ENCODE measurements at places on chromosomes 2 and 18. TPM values are rescaled to one million over a fixed set of nuclear protein-coding genes. Genes with fewer than 3 reads are reported as not detected.

TSPYL6 gene
- total RNA-seq: not detected

- no peak overlapping the region for H3K4me3 ChIP-seq
- H3K36me3 ChIP-seq: no peaks in the 10 kb centered on the region
- H3K27ac ChIP-seq: no peak overlapping the region
- no peaks in the 10 kb centered on the region for H3K4me1 ChIP-seq
- no peak for DNase-seq
These were observed 115.6 kb upstream of the CYP1B1 start for GRCh38 chr2:38191516-38191915.

DNA sequence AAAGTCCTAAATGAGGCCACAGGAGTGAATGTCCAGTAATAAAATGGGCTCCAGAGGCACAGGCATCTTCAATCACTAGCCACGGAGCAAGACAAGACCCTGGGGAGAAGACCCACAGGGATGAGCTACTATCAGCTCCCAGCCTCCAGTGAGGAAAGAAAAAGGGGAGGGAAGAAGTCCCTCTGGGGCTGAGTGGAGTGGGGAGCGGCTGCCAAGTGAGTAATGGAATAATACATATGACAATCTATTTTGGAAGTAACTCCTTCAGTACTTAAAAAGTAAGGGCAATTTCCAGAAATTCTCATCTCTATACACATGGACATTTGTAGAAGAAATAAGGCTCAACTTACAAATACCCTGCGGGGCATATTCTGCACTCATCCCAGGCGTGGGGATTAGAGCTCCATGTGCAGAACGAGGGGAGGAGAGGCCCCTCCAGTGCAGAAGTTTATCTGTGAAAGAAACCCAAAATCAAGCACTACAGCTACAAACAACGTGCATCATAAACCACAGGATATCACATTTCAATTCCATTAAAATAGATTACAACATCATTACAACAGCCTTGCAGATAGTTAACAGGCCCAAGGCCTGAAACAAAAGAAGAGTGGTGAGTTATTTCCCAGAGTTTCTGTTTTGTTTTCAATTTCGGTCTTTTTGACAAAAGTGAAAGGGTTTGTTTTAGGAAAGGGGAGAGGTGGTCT, 84.9 kb downstream of the BCL11A start:
- no peaks in the 10 kb centered on the region for H3K36me3 ChIP-seq
- DNase-seq: no peak
- no peaks in the 10 kb centered on the region for H3K27me3 ChIP-seq
- H3K27ac ChIP-seq: no peak overlapping the region
- H3K4me3 ChIP-seq: no peak overlapping the region

DNA sequence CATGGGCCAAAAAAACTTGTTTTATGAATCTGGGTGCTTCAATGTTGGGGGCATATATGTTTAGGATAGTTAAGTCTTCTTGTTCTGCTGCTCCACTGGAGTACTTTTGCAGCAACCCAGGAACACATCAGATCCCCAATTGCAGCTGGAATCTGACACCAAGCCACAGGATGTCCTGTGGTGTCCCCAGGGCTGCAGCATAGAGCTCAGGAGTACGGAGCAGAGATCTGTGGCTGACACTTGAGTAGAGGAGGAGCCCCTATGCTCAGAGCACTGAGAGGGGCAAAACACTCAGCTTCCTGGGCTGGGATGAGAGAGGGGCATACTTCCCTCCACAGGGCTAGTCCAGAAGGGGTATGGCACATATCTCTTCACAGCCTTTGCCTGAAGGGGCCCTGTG, 138.9 kb upstream of the ERBB4 start:
- no peak overlapping the region for H3K4me3 ChIP-seq
- no peak for DNase-seq
- no peak overlapping the region for H3K27ac ChIP-seq
- no peaks in the 10 kb centered on the region for H3K4me1 ChIP-seq

DNA sequence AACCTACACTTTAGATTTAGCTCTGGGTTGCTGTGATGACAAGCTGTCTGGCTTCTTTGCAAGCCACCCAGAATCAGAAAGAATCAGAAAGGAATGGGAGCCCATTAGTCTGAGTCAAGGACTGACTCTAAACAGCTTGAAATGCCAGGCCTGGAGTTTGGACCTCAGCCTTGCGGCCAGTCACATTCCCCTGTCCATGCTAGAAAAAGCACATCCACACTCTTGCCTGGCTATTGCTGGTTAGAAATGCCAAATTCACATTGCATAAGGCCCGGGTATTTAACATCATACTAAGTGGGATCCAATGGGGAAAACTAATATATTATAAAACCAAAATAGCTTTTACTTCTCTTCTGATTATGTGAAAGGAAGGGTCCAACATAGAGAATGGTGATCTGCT, 756.8 kb upstream of the KLHL29 start:
- DNase-seq: no peak
- no peaks in the 10 kb centered on the region for H3K4me1 ChIP-seq
- no peak overlapping the region for H3K27ac ChIP-seq
- H3K36me3 ChIP-seq: no peaks in the 10 kb centered on the region
